ENCODE measurements at places on chromosomes 7 and 10.

DNA sequence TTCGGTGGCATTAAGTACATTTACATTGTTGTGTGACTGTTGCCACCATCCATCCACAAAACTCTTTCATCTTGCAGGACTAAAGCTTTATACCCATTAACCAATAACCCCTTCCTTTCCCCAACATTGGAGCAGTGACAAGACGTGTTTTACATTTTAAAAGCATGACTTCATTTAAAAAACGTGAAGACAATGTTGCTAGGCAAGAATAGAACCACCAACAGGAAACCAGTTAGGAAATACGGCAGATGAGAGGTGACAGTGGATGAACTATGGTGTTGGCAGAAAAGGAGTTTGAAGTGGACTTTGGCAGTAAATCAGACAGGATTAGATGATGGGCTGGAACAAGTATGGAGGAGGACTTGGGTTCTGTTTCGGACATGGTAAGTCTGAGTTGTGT is 17.0 kb downstream of the TMEM236 start:
- DNase-seq = no peak

DNA sequence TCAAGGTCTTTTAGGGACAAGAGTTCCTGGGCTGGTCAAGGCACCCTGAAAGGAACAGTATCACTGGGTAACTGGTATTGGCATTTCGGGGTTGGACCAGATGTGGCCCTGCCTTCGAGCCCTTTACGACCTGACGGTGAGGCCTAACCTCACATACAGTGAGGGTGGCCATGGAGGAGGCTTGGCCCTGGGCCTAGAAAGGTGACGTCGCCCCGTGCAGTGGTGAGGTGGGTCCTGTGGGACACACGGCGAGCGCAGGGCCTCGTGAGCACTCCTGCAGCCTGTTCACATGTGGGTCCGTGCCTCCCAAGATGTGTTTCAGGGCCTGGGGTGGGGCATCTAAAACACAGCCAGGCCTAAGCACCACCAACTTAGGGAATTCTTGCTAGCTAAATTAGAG is 36.1 kb downstream of the CRHR2 start:
- DNase-seq = no peak

- DNase-seq = no peak
Observed at GRCh38 chr10:3173171-3173878, 743 bp upstream of the PITRM1 start.

DNA sequence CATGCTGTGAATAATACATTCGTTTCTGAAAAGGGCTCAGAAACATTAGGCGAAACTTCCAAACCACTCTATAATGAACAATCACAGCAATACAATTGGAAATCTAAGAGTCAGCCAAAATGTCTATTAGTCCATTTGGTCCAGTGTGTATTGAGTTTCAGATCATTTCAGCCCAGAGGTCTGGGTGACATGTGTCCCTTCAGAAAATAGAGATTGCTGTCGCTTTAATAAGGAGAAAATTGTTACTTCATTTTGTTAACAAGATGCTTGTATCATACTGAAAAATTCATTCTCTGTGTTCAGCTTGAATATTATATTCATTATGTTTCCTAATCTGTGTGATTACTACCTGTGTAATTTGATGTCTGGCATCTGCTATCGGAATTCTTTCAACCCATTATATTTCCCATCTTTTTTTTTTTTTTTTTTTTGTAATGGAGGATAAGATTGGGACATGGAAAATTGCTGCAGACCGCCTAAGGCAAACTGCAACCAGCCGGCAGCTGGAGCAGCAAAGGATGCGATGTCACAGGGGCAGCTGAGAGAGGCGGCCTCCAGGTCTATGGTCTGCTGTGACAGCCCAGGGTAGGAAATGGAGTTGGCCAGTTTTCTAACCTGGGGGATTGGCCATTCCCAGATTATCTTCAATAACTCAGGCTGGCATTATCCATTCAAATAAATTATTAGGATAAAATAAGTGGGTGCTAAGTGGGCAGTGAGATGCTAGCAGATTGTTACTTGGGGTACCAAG is 170.9 kb upstream of the NPVF start:
- DNase-seq = no peak

DNA sequence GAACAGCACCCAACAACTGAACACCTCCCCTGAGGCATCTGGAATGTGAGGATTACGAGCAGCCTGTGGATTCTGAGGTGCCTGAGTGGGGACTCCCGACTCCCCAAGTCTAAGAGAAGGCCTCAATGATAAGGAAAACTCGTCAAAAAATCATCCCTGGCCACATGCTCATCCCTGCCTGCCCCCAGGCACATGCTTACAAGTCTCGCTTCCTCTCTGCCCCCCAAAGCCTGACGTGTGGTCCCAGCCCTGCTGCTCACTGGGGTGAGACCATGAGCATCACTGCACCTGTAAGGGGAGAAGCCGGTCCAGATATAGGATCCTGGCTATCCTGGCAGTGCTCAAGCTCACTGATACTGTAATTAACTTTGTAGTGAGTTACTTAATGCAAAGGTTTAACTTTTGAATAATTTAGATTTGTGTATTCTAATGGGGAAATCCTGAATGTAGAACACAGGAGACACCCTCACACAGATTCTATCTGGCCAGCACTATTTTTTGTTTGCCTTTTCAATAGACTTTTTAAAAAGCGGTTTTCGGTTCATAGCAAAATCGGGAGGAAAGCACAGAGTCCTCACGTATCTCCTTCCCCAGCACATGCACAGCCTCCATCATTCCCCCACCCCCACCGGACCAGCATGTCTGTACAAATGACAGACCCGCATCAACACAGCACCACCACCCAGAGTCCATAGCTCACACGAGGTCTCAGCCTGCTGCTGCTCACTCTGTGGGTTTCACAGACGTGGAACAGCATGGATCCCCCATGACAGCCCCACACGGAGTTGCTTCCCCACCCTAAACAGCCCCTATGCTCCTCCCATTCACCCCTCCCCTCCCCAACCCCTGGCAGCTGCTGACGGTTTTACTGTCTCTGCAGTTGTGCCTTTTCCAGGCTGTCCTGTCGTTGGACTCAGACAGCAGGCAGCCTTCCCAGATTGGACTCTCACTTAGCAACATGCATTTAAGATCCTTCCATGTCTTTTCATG is 167.9 kb downstream of the DIP2C start:
- DNase-seq = no peak

DNA sequence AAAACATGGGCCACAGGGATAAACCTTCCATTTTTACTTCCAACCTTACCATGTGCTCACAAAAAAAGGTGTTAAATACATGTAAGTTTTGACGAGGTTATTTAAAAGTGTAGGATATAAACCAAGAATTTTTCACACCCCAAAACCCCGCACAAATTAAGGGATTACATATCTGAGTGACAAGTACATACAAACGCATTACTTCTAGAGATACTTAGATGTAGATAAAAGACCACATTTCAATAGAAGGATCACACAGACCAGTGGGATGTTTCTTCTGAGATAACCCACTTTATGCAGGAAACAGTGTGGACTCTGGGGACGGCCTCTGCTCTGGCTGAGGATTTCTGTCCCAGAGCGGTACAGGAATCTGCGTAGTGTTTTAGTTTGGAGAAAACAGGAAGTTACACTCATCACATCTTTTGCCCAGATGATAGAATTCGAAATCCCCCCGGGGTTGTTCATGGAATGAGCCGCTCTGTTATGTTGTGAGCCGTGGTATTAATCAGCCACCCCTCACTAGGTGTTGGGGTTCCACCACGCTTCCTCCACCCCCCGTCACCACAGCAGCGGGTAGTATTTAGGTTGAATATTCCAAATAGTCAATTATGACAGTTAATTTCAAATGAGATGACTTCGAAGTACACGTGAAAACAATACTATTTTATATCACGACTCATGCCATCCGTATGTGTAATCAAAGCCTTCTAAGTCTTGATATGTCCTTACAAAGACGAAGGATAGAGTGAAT is 1.3 kb upstream of the CUL1 start:
- DNase-seq = peak; percentile 21

DNA sequence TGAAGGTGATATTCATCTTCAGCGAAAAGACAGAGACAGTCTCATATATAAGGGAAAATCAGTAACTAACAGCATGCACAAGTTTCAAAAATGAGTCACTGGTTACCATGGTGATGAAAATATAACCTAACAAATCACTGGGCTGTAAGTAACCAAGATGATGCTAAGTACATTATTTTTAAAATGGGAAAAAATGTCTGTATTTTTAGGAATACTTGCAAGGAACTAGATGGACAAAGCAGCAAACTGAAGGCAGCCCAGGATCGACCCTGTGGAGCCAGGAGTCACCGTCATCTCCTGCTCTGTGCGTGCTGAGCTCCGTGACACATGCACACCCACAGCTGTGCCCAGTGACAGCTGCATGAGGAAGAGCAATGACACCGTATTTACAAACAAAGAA is 137.3 kb downstream of the ELMO1 start:
- no peak for DNase-seq

DNA sequence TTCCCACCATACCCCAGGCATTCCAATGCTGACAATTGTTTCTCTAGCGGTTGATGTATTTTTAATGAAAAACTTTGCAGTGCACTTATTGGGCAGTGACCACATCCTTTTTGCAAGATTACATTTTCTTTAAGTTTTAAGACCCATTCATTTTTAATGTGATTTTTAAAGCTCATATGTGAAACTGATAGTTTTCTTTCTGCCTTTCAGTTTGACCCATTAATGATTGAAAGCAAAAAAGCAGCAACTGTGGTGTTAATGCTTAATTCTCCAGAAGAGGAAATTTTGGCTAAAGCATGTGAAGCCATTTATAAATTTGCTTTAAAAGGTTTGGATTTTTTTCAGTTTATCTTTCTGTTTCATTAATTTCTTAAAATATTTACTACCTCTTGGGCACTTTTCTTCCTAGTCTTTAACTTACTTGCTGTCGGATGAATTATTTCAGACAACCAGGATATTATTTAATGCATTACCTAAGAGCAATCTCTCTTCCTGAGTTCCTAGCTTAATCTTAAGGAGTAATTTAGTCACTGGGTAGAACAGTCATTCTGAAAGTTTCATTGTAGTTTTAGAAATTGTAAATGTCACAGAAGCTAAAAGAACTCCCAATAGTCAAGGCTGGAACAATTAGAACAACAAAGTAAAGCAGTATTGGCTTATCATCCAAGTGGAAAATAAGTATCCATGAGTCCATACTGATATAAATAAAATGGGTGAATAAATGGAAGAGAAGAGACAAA is 18.3 kb downstream of the ARMC3 start:
- no peak for DNase-seq

DNA sequence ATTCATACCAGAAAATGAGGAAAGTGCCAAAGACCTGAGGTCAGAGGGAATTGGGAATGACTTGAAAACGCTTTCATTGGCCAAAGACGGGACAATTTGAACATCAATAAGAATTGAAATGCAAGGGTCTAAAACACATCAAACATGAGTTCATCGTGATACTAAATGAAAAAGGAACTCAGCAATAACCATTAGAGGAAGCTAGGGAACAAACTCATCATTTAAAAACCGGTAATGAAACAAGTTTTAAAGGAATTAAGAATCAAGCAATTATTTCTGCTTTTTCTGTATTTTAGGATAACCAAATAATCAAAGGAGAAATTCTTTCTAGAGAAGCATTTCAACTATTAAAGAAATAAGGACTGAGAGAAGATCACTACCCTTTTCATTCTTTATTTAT is 303.1 kb downstream of the ARHGAP12 start:
- no peak for DNase-seq

DNA sequence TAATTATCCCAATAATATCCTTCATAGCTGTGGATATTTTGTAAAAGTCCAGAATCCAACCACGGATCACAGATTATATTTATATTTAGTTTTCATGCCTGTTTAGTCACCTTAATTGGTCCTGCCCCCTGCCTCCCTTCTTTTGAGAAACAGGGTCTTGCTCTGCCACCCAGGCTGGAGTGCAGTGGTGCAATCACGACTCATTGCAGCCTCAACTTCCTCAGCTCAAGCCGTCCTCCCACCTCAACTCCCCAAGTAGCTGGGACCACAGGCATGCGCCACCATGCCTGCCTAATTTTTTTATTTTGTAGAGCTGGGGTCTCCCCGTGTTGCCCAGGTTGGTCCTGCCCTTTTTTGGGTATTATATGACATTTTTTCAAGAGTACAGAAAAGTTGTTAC is 129.4 kb downstream of the KAT6B start:
- DNase-seq = no peak

DNA sequence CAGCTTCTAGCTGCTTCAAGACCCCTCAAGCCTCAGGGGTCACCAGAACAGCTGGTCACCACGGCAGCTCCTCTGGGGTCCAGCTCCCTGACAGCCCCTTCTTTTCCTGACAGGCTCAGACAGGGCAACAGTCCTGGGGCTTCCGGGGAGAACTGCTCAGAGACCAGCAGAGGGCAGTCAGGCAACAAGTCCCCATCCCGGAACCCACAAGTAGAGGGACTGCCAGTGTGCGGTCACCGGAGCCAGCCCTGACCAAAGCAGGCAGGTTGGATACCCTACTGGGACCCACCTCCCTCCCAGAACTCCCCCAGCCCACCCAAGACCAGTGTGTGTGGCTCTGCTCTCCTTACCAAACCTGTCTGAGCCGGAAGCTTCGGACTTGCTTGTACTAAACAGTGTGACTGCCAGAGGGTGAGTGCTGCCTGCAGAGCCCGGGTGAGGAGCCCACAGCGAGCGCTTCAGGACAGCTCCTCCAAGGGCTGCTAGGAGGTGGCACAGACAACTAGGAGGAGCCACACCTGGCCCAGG is 40.3 kb downstream of the YKT6 start:
- peak; percentile 17 for DNase-seq

DNA sequence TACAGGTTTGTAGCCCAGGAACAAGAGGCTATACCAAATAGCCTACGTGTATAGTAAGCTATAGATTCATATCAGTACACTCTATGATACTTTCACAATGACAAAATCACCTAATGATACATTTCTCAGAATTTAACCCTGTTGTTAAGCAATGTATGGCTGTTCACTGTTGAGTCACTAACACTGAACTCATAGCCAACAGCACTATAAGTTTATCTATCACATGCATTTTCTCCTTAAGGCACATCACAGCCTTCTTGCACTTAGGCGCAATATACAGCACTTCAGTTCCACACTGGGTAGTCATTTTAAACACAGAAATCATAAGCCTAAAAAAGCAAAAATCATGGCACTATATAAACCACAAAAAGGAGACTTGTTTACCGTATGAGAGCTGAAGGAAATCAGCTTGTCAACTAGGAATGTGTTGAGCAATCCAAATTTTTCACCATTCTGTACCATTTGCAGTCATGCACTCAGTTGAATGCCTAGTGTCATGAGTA is 45.6 kb downstream of the ZNF438 start:
- DNase-seq = no peak

GRCh38 chr7:82972135-82972534 is 190.5 kb downstream of the PCLO start:
- no peak for DNase-seq

GRCh38 chr7:1024876-1025742 is 19.2 kb upstream of the GPR146 start:
- no peak for DNase-seq

- no peak for DNase-seq
Observed at GRCh38 chr10:78448470-78448869, 414.8 kb downstream of the RPS24 start.
